ENCODE measurements at places on chromosomes 2 and 18. TPM values are rescaled to one million over a fixed set of nuclear protein-coding genes. Genes with fewer than 3 reads are reported as not detected.

The DNER gene
- 1.7 TPM for total RNA-seq

GRCh38 chr2:120826716-120827410 lies 91.2 kb downstream of the GLI2 start:
- no peak for DNase-seq

DNA sequence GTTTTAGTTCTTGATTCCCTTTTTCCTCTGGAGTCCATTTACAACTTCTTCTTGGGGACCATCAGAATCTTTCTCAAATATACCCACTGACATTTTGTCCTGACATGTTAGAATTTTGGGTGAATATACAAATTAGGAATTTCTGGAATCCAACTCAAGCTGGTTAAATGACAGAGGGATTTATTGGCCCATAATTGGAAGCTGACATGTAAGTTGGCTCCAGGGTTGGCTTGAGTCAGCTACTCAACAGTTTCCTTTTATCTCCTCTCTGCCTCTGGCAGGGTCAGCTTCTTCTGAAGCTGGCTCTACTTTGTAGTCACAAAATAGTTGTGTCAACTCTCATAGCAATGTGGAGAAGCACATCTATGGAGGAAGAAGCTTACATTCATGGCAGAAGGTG lies 36.6 kb upstream of the PPP1R1C start:
- no peak for DNase-seq

DNA sequence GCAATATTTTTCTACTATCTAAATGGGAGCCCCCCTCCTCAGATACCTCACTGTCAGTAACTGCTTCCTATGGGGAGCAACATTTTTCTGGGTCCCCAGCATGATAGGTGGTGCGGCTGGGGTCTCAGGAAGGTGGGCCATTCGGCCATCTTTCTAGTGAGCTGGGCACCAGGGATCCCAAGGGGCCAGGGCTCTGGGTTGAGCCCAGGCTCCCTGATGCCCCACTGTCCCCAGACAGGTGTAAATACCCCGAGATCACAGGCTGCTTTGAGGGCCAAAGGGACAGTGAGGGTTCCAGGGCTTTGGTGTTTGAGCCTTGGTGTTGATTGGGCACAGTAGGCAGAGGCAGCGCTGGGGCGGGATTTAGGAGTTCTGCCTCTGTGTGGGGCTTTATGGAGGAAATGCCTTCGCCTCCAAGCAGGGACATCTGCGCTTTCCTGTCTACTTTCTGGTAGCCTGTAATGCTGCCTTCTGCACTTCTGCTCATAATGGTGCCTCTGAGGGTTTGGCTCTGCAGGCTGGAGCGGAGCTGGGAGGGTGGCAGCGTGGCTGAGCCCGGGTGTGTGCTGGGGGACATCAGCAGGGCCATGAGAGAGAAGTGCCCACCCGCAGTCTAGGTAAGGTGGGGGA lies 5.3 kb downstream of the ITM2C start:
- no peak for DNase-seq

GRCh38 chr2:176280867-176281658 lies 11.8 kb downstream of the MTX2 start:
- no peak for DNase-seq

The COL4A3 gene
- total RNA-seq = 66.8 TPM

GRCh38 chr2:17911491-17912260 lies 33.2 kb downstream of the KCNS3 start:
- DNase-seq = no peak
